Left hindlimb (tissue), 1 donor: ENCODE measurements at places on chromosomes 1 and 21.

- no peak for DNase-seq
These were observed 14.0 kb upstream of the SYNC start for GRCh38 chr1:32716312-32717148.

DNA sequence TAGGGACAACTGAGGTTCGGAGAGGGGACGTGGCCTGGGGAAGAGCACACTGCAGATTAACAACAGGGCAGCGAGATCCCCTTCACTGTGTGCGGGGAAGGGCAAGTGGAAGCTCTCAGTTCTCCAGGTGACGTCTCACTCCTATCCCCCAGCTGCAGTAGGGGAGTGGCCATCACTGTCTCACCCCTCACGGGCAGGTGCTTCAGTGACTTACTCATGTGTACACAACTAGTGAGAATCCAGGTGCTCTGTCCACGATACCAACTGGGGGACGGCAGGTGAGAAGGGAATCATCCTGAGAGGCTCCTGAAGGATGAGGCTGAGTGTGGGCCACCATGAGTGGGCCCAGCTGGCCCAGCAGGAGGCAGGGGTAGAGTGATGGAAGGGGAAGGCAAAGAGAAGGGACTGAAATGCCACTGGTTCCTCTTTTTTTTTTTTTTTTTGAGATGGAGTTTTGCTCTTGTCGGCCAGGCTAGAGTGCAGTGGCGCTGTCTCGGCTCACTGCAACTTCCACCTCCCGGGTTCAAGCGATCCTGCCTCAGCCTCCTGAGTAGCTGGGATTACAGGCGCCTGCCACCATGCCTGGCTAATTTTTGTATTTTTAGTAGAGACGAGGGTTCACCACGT is 25.9 kb downstream of the RHBG start:
- DNase-seq = no peak

GRCh38 chr21:35517865-35518264 is 468.8 kb upstream of the RUNX1 start:
- DNase-seq = no peak

DNA sequence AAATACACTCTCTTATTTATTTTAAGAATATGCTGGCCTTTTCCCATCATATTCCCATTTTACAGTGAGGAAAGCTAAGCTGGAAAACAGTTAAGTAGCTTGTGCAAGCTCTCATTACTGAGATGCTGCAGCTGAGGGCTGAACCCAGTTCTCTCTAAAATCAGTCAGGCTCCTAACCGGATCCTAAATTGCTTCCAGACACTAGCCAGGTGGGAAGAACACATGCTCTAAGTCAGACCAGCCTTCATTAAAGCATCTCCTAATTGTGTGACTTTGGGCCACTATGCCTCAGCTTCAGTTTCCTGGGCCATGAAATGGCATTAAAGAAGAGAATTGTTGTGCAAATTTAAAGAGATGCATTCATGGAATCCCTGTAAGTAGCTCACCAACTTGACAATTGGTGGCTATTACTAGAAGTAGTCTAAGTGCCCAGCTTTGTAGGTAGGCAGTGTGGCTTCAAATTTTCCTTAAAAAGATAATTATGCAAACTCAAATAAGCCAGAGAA is 228.4 kb downstream of the DAB1 start:
- no peak for DNase-seq

- DNase-seq = no peak
These were observed 5.6 kb downstream of the PDZK1IP1 start for GRCh38 chr1:47184090-47184821.

- no peak for DNase-seq
These were observed 6.4 kb downstream of the PBX1 start for GRCh38 chr1:164565357-164565756.

DNA sequence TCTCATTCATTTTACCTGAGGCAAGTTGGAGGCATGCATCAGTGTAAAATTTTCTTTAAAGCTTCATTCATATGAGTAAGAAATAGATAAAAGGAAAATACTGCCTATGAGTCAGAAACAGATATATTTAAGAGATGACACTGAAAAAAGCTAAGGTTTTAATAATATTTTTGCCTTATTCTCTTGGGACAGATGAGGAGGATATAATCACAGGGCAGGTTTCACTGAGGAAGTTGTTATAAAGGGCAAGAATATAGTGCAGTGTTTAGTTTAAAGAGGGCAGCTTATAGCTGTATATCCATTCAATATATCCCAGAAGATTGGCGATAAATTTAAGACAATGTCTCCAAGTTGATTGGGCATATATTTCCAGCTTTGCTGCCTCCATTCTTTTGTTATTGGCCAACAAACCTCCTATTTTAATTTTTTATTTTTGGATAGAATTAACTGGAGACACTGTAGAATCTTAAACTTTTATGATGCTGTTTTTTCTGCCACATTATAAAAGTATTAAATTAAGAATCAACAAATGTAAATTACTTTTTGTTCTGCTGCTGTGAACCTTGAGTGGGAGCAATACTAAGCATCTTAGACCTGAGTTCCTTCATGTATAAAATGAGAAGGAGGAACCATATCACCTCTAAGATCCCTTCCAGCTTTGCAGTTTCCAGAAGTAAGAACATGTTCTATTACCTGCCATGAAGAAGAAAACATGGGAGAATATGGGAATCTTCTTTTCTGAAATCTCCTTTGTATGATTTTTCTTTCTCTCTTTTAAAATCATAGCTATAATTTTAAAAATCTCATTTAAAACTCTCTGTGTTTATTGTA is 171.6 kb downstream of the S1PR1 start:
- no peak for DNase-seq

DNA sequence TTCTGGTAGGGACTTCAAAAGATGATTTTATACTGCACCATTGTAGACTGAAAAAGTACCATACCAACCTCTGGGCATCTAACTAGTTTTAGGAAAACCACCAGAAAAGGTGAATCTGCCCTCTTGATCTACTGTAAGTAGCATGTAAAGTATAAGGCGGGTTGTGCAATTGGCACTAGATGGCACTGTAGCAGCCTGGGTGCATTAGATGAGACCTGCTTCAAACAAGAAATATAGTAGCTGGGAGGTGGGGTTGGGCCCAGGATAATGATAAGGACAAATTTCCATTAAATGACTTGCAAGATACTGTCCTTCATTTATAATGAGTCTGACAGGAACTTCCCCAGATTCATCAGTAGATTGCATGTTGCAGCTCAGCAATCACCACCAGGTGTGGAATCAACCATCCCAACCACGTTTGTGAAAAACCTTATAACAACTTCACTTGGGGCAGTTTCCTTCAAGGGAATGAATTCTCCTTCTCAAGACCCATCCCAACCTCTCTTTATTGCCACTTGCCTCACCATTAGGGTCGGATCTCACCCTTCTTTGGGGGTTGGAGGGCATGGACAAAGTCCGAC is 37.3 kb upstream of the IL10 start:
- DNase-seq = no peak

DNA sequence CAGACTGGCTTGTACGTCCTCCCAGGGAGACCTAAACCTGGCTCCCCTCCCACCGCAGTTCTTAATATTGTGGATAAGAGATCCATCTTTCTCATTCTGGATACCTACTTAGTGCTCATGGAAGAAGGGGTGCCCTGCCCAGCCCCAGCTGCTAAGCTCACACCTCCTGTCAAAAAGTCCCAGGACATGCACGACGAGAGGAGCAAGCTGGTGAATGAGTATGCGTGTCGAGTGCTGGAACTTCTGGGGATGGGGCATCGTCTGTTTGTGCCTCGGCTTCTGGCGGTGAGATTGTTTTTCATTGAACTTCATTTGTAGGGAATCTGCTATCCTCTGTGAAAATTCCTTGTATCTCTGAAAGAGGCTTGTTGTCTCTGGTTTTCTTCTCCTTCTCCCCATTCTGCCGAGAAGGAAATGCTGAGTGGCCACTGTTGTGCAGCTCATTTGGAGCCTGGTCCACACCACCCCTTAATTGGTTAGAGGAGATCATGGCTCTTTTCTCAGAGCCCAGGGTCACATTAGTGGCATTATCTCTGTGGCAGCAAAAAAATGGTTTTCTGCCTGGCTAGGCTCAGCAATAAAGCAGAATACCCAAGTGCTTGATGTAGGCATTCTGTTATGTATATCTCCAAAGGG is 199.4 kb upstream of the CACYBP start:
- DNase-seq = peak; percentile 35

DNA sequence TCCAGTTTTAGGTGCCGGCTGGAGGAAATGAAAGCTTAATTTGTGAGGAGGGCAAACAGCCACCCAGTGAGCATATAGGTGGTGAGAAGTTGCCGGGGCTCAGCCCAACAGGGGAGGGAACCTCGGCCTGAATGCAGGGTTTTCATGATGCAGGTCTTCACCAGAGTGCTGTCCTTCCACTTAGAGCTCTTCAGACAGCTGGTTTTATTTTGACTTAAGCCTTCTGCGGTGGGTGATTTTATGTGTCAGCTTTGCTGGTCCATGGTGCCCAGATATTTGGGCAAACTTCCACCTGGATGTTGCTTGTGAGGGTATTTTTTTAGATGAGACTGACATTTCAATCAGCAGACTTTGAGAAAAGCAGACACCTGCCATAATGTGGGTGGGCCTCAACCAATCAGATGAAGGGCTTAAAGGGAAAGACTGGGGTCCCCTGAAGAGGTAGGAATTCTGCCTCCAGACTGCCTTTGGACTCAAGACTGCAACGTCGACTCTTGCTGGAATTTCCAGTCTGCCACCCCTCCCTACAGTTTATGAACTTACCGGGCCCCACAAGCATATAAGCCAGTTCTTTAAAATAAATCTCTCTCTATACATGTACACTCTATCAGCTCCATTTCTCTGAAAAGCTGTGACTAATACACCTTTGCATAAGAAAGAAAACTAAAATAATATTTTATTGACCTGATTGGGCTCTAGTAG is 72.8 kb downstream of the RHOU start:
- no peak for DNase-seq

DNA sequence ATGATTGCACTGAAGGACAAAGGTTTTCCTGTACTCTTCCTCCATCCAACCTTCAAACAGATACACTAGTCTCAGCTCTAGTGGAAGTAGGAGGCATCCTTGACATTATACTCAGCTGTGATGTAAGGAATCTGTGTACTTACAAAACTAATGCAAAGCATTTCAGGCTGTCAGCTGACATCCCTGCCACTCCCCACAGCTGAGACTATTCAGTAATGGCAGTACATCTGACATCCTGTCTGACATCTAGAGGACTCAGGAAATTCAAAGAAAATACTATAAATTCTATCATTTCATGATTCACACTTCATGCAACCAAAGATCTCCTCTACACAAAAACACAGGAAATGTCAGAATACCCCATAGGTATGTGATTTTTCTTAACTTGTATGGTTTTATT is 325.8 kb downstream of the SMYD3 start:
- DNase-seq = no peak

GRCh38 chr1:70475023-70475422 is 64.0 kb downstream of the CTH start:
- DNase-seq = no peak

- DNase-seq = no peak
These were observed 50.7 kb downstream of the ZZZ3 start for GRCh38 chr1:77631751-77632150.

DNA sequence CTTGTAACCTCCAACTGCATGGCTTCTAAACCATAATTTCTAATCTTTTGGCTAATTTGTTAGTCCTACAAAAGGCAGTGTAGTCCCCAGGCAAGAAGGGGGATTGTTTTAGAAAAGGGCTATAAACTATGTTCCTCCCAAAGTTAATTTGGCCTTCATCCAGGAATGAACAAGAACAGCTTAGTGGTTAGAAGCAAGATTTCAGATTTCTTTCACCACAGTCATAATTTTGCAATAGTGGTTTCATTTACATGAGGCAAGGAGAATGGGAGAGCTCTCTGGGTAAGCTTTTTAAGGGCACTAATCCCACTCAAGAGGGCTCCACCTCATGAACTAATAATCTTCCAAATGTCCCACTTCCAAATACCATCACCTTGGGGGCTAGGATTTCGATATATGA is 1353.9 kb downstream of the NCAM2 start:
- DNase-seq = no peak

- DNase-seq = no peak
These were observed 143.1 kb downstream of the TPR start for GRCh38 chr1:186231861-186232436.

DNA sequence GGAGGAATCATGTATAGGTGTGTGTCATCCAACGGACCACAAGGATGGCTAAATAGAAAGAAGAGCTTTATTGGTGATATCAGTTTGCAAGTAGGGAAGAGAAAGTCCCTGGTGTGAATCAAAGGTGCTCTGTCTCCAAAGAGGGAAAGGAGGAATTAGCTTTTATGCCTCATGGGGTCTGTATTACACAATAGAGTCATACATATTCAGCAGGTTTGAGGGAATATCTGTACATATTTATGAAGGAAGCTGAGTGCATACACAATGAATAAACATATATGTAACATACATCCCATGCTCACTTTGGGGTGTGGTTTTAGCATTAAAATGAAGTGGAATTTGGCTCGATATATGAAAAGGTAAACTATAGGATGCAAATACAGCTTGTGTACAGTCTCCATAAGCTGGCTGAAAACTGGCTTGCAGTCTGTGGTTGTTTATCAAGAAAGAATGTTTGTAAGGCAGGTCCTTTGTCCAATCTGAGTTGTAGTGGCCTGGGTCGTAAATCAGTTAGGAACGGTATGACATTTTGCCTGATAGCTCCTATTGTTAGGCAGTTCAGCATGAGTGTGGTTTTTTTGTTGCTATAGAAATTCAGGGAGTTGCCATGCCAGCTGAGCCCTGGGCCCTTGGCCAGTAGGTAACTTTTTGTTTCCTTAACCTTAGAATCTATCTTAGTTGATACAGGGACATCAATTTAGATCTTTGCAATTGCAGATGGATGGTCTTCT is 198.0 kb upstream of the ZP4 start:
- DNase-seq = no peak

- DNase-seq = peak; percentile 32
These were observed 60.1 kb downstream of the F3 start for GRCh38 chr1:94481473-94481933.
